Colonic mucosa (tissue), 4 donors: ENCODE measurements at places on chromosomes 6 and 20. TPM values are rescaled to one million over a fixed set of nuclear protein-coding genes. Genes with fewer than 3 reads are reported as not detected.

TP53TG5 gene
- total RNA-seq: 1.0 TPM

LAMA2 gene
- total RNA-seq: 7.5 TPM

PNLDC1 gene
- 0.72 TPM for total RNA-seq

TPBG gene
- 16.3 TPM for total RNA-seq

TBX18 gene
- total RNA-seq: 0.35 TPM

MRAP2 gene
- 14.6 TPM for total RNA-seq

MYLK4 gene
- total RNA-seq: 0.35 TPM

DNMT3B gene
- 3.3 TPM for total RNA-seq

SMLR1 gene
- not detected for total RNA-seq

DNA sequence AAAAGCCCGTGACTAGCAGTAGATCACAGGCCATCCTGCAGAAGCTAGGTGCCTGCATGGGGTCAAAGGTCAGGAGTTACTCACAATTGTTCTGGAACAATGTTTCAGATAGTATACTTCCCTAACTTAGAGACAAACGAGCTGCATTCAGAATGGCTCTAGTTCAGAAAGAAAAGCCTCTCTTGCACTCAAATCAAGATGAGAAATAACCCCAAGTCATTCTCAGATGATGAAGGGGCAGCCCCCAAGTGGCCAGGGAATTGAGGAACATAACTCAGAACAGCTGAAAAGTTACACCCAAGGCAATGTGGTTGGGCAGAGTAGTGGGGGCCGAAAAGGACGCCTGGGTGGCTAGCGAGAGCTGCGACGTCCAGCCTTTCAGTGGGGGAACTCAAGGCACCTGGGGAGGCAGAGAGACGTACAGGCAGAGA lies 27.8 kb downstream of the FYN start:
- H3K4me1 ChIP-seq: no peaks in the 10 kb centered on the region
- no peaks in the 10 kb centered on the region for H3K36me3 ChIP-seq
- no peak overlapping the region for H3K4me3 ChIP-seq
- no peak overlapping the region for H3K27ac ChIP-seq
- no peaks in the 10 kb centered on the region for H3K27me3 ChIP-seq
- no peak for DNase-seq

DNA sequence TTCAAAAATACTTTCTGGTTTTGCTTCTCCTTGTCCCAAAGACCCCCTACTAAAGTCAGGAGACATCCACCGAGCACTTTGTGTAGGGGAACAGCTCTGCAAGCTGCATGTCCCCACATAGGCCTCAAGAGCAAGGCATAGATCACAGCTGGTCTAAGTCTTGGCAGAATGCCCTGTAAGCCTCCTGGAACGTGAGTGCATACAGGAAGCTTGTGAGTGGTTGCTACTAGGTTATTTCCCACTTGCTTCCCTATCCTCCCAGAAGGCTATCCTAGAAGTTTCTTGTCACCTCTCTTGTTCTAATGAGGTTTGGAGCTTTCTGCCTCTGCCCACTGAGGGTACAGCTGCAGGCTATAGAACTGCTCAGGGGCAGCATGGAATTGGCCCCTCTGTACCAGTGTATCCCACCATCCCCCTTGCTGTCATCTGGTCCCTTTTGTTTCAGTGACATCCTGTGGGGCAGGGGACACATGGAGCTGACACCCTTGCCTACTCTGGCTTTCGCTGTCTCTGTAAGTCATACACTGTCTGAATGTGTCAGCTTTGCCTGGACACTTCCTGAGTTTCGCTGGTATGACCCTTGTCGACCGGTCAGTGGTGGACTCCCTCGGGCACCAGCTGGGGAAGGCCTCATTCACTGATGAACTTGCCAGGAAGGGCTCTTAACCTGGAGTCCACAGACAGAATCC lies 35.6 kb upstream of the KCNK16 start:
- H3K4me3 ChIP-seq: no peak overlapping the region

- no peaks in the 10 kb centered on the region for H3K36me3 ChIP-seq
- no peaks in the 10 kb centered on the region for H3K4me1 ChIP-seq
- no peak overlapping the region for H3K4me3 ChIP-seq
These were observed 104.2 kb upstream of the THEMIS start for GRCh38 chr6:128005009-128005408.

GRCh38 chr20:33059136-33059535 lies 5.4 kb downstream of the BPIFB3 start:
- DNase-seq: no peak
- no peak overlapping the region for H3K27ac ChIP-seq
- H3K36me3 ChIP-seq: no peaks in the 10 kb centered on the region
- H3K4me3 ChIP-seq: no peak overlapping the region

- no peak for DNase-seq
- no peaks in the 10 kb centered on the region for H3K4me1 ChIP-seq
- no peaks in the 10 kb centered on the region for H3K36me3 ChIP-seq
- H3K4me3 ChIP-seq: no peak overlapping the region
These were observed 5.9 kb downstream of the OSTM1 start for GRCh38 chr6:108068618-108069017.

GRCh38 chr6:13874191-13874549 lies 50.6 kb upstream of the RNF182 start:
- no peak overlapping the region for H3K27ac ChIP-seq
- no peaks in the 10 kb centered on the region for H3K36me3 ChIP-seq
- peaks cover 5% of the 10 kb centered on the region for H3K4me1 ChIP-seq
- no peaks in the 10 kb centered on the region for H3K27me3 ChIP-seq
- DNase-seq: no peak

DNA sequence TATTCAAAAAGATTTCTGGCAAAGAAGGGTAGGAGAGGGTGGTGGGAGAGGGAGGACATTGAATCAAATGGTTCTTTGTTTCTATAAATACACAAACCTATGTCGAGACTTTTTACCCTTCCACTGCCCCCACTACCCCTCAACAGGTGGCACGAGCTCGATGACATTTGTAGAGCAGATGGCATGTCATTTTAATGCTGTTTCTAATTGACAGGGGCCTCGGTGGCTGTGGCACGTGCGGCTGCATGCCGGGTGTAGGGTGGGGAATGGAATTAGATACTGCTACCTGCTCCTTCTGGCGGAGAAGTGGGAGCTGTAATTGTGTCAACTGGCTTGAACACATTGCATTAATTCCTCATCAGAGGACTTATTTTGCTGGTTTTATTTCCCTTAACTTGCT lies 29.1 kb upstream of the SASH1 start:
- no peaks in the 10 kb centered on the region for H3K27me3 ChIP-seq
- no peaks in the 10 kb centered on the region for H3K36me3 ChIP-seq
- DNase-seq: no peak

DNA sequence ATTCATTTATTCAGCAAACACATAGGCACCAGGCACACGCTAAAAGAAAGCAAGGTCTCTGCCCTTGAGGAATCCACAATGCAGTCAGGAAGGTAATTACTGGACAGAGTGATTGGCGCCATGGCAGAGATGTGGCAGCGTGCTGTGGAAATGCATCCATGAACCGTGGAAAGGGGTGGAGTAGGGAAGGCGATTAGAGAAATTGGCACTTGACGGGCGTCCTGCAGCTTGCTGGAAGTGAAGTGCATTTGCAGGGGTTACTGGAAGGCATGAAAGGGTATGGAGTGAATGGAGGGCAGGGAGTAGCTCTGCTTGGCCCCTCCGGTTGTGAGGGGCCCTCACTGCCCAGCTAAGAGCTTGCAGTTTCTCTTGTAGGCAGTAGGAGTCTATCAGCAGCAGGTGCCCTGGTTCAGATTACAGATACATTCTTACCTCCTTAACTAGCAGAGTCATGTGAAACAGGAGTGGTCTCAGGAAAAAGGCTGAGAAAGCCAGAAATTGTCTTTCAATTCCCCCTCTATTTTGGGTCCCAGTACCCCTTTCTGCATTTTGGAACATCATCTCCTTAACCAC lies 122.5 kb upstream of the TIAM2 start:
- H3K27ac ChIP-seq: no peak overlapping the region
- H3K27me3 ChIP-seq: no peaks in the 10 kb centered on the region
- no peak overlapping the region for H3K4me3 ChIP-seq
- H3K4me1 ChIP-seq: no peaks in the 10 kb centered on the region
- H3K36me3 ChIP-seq: no peaks in the 10 kb centered on the region
- no peak for DNase-seq

GRCh38 chr6:61951586-61951985 lies 334.4 kb downstream of the KHDRBS2 start:
- H3K27ac ChIP-seq: no peak overlapping the region
- no peak for DNase-seq
- no peaks in the 10 kb centered on the region for H3K4me1 ChIP-seq
- H3K27me3 ChIP-seq: no peaks in the 10 kb centered on the region

- no peaks in the 10 kb centered on the region for H3K36me3 ChIP-seq
- H3K27me3 ChIP-seq: no peaks in the 10 kb centered on the region
- no peak overlapping the region for H3K4me3 ChIP-seq
- peak; percentile 12 for DNase-seq
- no peak overlapping the region for H3K27ac ChIP-seq
These were observed 239.7 kb downstream of the TTLL2 start for GRCh38 chr6:167564416-167565250.
